Glutamatergic neuron (in vitro differentiated cells): ENCODE measurements at places on chromosomes 1 and 21. TPM values are rescaled to one million over a fixed set of nuclear protein-coding genes. Genes with fewer than 3 reads are reported as not detected.

The KCNJ9 gene
- 2.0 TPM for total RNA-seq

The SPATA46 gene
- not detected for total RNA-seq

The AUNIP gene
- total RNA-seq, result 1.3 TPM

The HPDL gene
- total RNA-seq, result 2.3 TPM

The TDRD5 gene
- not detected for total RNA-seq

The CHIT1 gene
- 0.10 TPM for total RNA-seq

The MTARC2 gene
- 3.0 TPM for total RNA-seq

The SLAMF1 gene
- total RNA-seq, result not detected

DNA sequence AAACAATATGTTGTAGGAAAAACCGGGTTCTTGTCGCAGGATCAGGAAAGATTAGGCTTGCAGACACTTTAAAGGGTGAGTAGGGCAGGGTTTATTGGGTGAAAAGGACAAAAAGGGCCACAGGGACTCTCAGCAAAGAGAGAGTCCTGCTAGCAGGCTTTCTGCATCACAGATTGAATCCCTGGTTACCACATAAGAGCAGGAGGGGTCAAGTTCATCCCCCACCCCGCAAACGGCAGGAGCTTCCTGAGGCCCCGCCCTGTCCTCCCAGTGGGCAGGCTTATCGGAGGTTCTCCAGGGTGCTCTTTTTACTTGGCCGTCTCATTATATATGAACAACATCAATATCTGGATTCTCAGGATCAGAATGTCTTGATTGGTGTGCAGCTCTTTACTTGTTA lies 47.7 kb downstream of the SYCP1 start:
- DNase-seq, result peak; percentile 29

GRCh38 chr21:44802396-44803153 lies 955 bp upstream of the UBE2G2 start:
- no peak for DNase-seq

DNA sequence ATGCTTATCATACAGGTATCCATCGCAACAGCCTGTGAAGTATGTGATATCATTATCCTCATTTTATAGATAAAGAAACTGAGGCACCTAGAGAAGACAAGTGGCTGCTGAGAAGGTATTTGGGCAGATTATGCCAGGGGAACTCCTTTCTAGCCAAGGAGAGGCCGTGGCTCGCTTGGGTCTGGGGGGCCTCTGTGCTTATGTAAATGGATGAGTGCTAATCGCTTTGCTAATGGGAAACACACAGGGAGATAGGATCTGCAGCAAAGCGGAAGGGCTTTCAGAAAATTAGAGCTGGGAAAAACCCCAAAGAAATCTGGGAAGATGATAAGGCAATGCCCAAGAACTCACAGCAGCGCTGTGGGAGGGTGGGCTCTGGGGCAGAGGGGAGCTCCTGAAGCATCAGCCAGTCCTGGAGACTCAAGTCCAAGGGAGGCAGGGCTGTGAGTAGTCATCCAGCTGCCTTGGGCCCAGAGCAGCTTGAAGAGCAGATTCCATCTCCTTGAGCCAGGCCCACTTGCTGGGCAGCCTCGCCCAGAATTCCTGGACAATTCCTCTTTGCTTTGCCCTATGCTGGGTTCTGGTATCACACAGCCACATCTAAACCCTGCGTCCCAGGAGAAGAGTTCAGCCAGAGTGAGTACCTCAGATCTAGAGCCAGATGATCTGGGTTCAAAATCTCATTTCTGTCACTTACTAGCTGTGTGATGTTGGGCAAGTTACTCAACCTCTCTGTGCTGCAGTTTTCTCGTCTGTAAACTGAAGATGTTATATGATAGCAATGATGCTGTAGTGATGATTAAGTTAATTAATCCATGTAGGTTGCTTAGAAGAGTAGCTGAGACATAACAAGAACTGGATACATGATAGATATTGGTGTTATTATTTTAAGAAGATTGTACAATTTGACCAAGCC lies 36.7 kb downstream of the FOXD2 start:
- DNase-seq, result no peak

- DNase-seq, result no peak
Measured at GRCh38 chr1:222529181-222529580, 18.7 kb downstream of the HHIPL2 start.

DNA sequence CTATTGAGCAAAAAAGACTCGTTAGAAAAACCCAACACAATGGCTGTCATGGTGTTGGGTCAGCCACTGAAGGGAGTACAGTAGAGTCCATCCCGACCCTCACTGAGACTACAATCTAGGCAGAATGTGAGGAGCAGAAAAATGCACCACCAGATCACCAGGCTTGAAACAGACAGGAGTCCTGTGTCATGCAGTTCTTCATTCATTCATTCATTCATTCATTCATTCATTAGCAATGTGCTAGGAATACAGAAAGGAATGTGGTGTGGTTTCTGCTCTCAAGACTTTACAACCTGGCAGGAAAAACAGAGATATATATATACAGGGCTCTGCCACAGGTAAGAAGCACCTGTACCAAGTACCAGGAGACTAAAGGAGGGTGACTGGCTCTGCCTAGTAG lies 392.3 kb downstream of the OMA1 start:
- DNase-seq, result no peak

GRCh38 chr1:108704496-108704895 lies 8.2 kb upstream of the FNDC7 start:
- no peak for DNase-seq

GRCh38 chr1:215792446-215792845 lies 225.3 kb downstream of the KCTD3 start:
- DNase-seq, result no peak

DNA sequence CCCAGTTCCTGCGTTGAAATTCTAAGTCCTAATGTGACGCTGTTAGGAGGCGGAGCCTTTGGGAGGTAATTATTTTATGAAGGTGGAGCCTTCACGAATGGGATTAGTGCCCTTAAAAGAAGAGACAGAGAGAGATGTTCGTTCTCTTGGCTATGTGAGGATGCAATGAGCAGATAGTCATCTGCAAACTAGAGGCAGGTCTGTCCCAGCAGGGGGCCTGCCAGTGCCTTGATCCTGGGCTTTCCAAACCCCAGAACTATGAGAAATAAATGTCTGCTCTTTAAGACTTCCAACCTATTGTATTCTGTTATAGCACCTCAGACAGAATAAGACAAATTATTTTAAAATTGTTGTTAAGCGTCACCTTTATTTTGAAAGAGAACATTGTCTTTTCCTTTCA lies 123.1 kb upstream of the KCNJ6 start:
- no peak for DNase-seq

DNA sequence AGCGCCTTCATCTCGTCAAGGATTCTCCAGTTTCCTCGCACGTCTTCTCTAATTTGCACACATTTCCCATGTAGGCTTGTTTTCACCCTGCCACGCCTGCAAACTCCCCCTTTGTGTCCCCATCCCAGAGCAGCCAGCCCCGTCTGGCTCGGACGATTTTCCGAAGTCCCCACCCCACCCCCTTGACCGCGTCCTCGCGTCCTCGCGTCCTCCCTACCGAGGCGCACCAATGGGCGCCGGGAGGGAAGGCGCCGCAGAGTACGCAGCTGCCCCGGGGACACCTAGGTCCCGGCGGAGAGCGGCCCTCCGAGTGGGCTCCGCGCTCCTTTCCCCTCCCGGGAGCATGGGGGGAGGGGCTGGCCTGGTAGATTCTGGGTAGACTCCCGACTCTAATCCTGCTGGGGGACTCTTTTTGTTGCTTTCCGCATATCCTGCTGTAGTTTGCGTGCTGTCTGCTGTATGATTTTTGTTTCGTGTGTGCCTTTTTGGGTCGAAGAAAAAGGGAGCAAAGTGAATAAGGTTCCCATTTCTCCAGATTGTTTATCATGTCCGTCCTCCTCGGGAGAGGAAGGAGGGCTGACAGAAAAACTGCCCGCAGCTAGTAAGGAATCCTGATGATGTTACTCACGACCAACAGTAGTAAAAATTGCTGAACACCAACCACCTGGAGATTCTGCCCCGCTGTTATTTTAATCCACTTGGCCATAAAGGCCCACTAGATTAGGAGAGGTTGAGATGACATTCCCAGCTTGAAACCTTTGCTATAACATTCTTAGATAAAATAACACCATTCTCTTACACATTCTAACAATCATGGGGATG lies 1.5 kb downstream of the CACHD1 start:
- peak; percentile 42 for DNase-seq

GRCh38 chr21:41426676-41427404 lies 801 bp downstream of the MX1 start:
- DNase-seq, result no peak

- peak; percentile 42 for DNase-seq
Measured at GRCh38 chr1:37663426-37664000, 28.8 kb upstream of the CDCA8 start.

DNA sequence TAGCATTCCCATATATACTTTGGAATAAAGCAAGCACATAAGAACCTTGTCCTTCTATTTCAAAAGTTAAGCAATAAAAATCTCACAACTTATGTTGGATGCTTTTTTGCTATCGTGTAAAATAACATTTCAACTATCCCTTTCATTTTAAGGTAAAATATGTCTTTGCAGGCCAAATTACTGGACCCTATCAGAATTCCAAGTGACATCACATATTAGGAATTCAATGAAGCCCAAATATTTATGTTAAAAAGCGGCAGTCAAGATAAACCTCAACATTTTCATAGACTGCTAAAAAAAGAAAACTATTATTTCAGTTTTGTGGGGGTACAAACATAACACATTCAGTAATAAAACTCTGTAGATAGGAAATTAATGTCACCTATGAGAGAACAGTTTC lies 252.0 kb downstream of the KCTD3 start:
- DNase-seq, result no peak

DNA sequence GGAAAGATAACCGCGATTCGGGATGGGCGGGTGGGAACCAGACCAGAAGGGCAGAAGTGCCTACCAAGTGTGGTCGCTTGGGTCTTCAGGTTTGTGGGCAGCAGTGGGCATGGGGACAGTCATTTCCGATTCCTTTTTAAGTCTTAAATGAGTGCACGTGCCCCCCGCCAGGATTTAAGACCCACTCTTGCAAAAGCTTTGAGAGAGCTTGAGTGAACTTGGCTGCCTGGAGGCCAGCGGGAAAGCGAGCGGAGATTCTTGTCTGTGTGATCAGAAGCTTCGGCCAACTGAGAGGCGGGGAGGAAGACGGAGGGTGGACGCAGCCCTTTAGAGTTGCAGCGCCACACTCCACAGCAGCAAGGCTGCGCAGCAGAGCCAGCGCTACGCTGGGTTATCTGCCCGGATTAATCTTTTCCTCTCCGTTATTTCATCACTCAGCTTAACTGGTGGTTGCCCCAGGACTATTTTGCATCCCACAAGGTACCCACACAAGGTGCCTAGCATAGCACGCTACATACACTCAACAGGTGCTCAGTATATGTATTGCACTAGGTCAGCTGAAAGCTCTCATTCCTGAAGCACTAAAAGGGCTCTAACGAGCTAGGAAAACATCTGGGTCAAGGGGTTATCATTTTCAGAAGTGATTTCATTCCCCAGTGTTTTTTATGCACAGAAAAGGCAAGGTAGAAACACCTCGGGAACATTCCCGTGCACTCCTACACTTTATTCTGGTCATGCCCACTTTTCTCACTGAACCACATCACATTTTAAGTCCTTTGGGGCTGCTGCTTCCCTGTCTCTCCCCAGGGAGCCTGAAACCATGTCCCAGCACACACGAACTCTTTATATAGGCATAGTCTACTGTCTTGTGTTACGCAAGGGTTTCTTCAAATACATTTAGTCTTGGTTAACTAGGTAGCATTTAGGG lies 1.5 kb upstream of the BATF3 start:
- peak; percentile 50 for DNase-seq

- DNase-seq, result no peak
Measured at GRCh38 chr1:43280692-43281091, 4.7 kb downstream of the C1orf210 start.

- no peak for DNase-seq
Measured at GRCh38 chr1:36455386-36455785, 5.1 kb upstream of the OSCP1 start.

DNA sequence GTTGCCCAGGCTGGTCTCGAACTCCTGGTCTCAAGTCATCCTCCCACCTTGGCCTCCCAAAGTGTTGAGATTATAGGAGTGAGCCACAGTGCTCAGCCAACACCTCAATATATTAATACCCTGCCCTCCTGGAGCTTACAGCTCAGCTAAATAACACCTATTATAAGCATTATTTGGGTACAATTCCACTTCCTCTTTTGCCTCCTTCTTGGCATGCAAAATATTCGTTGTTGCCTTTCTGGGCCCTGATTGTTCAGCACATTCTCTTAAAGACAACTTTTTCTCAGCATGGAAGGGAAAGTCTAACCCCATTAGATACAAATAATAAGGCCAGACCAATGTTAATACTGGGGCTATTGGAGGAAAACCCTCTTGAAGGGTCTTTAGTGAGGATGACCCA lies 2.8 kb downstream of the PAQR7 start:
- DNase-seq, result no peak

GRCh38 chr1:86464819-86465218 lies 3.9 kb upstream of the CLCA1 start:
- no peak for DNase-seq

- no peak for DNase-seq
Measured at GRCh38 chr1:192489047-192489446, 86.5 kb upstream of the RGS1 start.

DNA sequence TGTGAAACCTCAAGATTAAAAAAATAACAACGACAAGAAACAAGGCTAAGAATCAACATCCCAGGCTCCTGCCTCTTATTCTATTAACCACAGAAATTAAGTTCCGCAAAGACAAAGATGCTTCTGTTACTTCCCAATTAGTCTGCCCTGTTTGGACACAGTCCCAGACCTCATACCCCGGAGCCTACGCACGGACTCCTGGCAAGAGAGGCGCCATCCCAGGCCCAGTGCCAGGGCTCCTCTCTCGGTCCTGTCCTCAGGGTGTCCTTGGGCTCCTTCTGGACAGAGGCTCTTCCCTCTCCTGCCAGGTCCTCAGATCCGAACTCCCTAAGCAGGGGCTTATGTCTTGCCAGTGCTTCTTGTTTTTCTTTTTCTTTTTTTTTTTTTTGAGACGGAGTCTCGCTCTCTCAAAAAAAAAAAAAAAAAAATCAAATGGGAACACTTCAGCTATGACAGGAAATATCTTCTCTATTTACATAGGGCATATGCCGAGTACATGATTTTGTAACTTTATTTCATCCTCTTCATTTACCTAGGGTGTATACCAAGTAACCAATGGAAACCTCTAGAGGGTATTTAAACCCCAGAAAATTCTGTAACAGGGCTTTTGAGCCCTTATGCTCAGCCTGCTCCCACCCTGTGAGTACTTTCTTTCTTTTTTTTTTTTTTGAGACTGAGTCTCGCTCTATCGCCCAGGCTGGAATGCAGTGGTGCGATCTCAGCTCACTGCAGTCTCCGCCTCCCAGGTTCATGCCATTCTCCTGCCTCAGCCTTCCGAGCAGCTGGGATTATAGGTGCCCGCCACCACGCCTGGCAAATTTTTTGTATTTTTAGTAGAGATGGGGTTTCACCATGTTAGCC lies 11.7 kb upstream of the ENO1 start:
- DNase-seq, result no peak

DNA sequence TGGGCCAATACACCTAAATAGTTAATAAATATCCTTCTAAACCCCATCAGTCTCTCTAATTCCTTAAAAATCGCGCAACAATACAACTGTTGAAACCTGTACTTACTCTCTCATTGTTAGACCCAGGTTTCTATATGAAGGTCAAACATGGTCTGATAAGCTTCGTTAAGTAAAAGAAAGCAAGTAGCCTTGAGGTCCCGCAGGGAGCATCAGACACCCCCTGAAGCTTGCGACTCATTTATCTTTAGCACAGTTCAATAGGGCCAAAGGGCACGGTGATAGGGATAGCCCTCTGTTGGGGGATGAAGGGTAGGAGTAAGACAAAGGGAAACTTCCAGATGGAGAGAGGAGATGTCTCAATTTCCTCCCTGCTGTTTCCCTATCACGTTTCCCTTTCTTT lies 27.3 kb upstream of the THEM4 start:
- peak; percentile 31 for DNase-seq
